ENCODE measurements at places on chromosomes 1 and 21.

- no peak for DNase-seq
Observed at GRCh38 chr1:110896090-110896489, 23.1 kb downstream of the CD53 start.

DNA sequence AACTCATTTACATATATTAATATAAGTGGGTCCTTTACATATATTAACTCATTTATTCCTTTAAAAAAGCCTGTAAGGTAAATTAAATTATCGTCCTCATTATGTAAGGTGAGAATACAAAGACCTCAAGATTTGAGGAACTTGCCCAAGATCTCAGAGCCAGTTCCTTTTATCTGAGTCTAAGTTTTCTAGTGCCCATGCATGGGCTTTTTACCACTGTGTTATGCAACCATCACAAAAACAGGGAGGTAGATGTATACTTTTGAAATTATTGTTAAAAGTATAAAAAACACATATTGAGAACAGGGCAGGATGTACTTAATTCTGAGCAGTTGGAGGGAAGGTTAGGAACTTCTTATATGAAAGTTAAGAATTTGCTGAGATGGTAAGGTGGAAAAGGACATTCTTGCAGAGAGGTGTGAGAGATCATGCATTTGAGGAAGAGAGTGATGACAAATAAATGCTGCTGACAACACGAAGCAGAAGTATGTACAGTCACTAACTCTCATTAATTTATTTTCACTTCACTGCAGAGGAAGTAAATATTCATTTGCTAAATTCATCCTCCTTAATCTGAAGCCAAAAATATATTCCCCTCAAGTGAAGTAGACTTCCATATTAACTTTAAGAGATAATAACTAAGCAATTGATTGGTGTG, 28.9 kb upstream of the LYPLAL1 start:
- DNase-seq = no peak

DNA sequence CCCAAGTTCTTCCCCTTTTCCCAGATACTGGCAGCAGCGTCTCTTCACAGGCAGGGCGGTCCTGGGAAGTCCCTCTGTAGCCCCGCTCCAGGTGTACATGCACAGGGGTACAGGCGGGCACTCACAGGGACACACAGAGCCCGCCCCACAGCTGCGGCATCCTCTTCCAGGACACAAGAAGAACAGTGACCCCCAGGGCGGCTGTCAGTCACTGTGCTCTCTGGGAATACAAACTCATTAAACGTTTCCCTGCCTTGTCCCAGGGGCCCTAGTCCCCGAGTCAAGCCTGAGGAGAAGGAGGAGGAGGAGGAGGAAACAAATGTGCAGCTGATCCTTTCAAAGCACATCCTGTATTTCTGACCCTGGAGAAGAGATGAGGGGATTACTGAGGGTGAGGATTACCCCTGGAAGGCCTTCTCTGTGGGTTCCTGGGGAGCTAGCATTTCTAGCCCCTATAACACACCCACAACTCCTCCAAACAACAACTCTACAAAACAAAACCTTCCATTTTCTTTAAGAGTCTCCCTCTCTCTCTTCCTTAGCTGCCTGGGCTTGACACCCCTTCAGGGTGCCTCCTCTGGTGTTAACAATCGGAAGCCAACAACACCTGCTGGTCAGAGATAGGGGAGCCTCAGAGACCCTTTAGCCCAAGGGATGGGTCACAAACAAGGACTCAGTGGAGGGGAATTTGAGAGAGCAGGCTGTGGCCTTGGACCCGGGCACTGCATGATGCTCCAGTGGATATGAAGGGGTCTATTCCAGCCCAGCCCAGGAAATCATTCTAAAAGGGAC, 28.4 kb upstream of the DMBX1 start:
- no peak for DNase-seq

GRCh38 chr1:238302646-238303045, 411.9 kb upstream of the ZP4 start:
- no peak for DNase-seq

GRCh38 chr1:35718492-35719336, at the start of gene C1orf216:
C1orf216 (minus strand) TSS chr1:35718884; CDS start chr1:35716321, 2,563 bp downstream.
- DNase-seq = peak; percentile 63
